ENCODE measurements at places on chromosomes 2 and 18.

DNA sequence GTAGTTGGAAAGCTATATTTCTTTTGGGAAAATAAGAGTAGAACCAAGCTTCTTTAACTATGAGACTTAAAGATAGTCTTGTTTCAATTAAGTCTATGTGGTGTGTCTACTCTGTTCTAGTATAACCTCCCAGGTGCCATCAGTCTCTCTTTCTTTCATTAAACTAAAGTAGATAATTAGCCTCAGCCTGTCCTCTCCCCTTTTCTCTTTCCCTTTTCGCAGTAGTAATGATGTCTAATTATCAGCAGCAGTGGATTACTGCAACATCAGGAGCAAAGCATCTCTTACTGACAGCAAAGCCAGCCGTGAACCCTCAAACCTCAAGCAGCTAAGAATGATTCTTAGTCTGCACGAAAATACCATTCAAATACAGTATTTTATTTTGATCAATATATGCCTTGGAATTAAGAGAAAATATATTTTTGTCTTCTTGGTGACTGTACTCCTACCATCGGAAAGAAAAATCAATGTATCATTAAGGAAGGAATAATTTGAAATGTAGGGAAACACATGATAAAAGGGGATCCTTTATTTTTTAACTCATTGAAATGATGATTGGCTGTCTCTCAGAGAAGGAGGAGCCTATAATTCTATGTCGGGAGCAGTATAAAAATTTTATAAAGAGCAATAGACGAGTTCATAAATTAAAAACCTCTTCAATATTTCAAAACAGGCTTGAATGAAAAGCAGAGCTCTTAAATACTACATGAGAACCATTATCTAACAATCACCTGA lies 4.5 kb downstream of the NOL4 start:
- DNase-seq = no peak

- no peak for DNase-seq
Measured at GRCh38 chr2:218430721-218431120, 11.8 kb downstream of the VIL1 start.

DNA sequence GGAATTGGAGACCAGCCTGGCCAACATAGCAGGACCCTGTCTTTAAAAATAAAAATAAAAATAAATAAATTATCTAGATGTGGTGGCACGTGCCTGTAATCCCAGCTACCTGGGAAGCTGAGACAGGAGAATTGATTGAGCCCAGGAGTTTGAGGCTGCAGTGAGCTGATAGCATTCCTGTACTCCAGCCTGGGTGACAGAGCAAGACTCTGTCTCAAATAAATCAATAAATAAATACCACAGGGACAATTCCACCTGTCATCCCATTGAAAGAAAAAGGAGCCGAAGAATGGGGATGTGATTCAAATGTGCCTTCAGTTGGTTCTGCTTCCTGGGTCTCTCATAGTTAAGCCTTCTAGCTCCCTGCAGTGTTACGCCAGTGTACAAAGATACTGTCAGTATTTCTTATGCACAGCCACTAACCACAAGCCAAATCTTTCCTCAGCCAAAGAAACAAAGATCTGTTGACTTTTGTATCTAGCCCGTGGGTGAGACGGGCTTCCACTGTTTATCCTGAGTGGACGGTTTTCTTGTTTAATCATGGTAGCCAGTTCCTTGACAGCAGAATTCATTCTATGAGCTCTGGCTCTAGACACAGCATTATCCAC lies 12.6 kb downstream of the LGALSL start:
- DNase-seq = no peak

DNA sequence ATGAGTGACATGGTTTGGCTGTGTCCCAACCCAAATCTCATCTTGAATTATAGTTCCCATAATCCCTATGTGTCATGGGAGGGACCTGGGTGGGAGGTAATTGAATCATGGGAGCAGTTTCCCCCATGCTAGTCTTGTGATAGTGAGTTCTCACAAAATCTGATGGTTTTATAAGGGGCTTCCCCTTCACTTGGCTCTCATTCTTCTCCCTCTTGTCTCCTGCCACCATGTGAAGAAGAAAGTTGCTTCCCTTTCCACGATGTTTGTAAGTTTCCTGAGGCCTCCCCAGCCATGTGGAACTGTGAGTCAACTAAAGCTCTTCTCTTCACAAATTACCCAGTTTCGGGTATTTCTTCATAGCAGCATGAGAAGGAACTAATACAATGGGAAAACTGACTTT lies 14.0 kb downstream of the DNAH7 start:
- no peak for DNase-seq

DNA sequence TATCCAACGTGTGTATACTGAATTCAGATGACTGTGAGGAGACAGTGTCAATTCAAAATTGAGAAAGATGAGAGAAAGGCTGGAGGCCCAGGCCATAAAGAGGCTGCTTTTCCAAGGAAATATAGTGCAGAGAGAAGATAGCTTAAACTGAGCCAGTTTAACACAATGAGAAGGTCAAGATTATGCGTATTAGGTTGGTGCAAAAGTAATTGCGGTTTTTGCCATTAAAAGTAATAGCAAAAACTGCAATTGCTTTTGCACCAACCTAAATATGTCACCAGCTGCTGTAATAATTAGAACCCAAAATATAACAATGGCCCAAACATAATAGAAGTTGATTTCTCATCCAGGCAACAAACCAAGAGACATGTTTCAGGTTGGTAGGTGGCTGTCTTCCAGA lies 148.7 kb upstream of the ATP5MC3 start:
- DNase-seq = no peak

DNA sequence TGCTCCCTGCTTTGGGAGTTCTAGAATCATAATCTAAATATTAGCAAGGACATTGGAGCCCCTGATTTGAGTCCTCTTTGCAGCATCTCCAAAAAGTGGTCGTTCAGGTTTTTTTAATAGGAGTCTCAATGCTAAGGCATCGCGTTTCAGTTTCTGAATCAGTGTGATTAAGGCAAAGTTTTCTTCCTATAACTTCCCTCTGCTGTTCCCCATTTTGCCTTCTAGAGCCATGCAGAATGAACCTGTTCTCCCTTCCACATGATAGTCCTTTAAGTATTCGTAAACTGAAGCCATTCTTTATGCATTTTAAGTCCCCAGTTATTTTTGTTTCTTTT lies 159.5 kb downstream of the PTGR3 start:
- no peak for DNase-seq

DNA sequence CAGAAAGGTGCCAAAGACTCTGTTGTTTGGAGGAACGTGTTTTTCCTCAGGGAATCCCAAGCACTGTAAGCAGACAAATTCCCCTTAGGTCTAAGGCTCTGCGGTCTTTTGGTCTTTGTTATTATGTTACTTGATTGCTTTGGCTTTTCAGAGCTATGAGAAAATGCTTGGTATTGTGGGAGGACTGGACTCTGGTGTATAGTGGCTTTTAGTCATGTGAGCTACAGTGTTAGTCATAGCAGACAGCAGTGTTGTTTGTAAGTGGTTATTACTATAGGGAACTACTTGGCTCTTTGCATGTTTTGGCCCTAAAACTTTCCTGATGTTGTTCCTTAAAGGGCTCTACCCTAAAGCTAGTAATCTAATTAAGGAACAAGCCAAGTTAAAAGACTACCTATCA lies 956.2 kb upstream of the LRATD1 start:
- DNase-seq = no peak

DNA sequence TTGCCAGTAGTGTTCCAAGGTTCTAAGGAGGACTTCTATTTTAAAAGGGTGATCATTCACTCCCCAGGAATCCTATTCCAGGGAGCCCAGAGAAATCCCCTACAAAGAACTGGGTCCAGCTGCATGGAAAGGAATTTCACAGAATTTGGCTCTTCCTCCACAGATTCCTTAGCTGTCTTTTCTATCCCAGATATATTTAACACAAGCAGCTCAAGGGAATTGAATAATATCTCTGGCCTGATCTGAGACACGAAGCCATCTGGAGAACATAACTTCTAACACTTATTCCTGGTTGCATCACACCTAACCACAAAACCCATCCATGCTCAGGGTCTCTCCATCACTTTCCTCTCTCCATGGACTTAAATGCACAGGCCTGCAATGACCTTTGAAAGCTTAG lies 306.7 kb upstream of the ACVR2A start:
- no peak for DNase-seq

GRCh38 chr2:16142383-16143361 lies 202.3 kb downstream of the MYCN start:
- DNase-seq = no peak

GRCh38 chr18:4196351-4196750 lies 258.8 kb downstream of the DLGAP1 start:
- no peak for DNase-seq

- no peak for DNase-seq
Measured at GRCh38 chr2:170155723-170156253, 22.2 kb upstream of the MYO3B start.

Measured in activated naive CD4-positive, alpha-beta T cell (primary cell).